ENCODE measurements at places on chromosomes 3 and 15.

DNA sequence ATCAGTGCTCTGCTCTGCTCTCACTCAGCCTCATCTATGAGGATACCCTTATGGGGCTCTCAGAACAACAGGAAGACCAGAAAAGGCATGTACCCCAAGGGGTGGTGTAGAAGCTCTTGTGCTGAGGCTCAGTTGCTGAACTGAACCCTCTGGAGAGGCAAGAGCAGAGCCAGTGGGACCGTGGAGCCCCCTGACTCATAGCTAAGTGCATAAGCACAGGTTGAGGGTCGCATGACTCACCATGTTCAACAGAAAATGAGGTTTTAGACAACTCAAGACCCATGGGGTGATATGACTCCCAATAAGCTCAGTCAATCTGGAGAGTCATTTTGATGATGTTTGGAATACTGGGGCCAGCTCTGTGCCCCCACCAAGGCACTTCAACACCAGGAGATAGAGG lies 37.3 kb downstream of the CRYGS start:
- no peak for DNase-seq

DNA sequence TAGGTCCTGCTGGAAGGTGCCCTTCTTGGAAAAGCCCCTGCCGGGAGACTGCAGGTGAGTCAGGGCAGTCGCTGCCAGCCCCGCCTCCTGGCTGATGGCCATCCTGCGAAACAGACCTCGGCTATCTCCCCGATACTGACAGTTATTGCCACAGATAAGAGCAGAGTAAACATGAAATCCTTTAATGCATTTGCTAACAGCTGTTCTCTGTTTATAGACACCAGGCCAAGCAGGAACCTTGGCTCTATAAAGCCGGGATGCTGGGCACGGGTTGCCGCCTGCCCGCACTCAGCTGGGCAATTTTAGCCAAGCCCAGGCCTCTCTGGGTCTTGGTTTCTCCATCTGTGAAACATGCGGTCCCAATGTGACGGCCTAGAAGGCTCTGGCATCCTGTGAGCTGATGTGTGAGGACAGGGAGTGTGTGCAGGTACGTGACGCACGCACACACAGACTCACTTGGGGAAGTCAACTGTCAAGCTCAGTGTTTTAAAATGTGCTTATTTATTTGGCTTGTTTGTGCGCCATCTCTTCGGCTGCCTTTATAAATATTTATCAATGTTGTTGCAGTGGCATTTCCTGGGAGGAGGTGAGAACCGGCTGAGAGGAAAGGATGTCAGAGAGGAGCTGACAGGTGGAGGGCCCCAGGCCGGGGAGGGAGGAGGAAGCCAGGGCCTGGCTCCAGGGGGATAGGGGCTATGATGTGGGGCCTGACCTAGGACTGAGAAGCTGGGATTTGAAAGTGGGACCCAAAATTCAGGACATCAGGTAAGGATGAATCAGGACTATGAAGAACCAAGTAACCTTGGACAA lies 50.8 kb upstream of the PRR23E start:
- DNase-seq, result no peak

DNA sequence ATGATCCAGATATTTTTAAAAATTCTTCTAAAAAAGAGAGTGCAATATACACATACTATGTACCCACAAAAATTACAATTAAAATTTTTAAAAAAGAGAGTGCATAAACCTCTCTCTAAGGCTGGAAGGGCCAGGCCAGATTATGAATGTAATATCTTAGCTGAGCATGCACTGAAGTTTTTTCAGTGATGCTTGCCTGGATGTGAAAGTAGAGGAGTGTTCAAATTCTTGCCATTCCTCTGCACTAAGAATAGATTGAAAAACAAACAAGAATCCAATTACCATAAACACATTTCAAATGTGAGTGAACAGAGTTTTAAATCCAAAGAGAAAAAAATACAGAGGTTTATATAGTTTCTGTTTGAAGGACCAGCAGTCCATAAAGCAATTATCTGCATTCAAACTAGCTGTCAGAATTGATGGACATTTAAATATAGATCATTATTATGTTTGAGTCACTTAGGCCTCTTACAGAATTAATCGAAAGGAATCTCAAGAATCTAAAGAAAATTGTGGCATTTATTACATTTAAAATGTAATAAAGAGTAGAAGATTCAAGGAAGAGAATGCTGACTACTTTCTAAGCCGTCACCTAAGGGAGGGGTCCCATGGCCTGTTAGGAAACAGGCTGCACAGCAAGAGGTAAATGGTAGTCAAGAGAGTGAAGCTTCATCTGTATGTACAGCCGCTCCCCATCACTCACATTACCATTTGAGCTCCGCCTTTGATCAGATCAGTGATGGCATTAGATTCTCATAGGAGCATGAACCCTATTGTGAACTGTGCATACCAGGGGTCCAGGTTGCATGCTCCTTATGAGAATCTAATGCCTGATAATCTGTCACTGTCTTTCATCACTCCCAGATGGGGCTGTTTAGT lies 159.3 kb upstream of the MDFIC2 start:
- no peak for DNase-seq

DNA sequence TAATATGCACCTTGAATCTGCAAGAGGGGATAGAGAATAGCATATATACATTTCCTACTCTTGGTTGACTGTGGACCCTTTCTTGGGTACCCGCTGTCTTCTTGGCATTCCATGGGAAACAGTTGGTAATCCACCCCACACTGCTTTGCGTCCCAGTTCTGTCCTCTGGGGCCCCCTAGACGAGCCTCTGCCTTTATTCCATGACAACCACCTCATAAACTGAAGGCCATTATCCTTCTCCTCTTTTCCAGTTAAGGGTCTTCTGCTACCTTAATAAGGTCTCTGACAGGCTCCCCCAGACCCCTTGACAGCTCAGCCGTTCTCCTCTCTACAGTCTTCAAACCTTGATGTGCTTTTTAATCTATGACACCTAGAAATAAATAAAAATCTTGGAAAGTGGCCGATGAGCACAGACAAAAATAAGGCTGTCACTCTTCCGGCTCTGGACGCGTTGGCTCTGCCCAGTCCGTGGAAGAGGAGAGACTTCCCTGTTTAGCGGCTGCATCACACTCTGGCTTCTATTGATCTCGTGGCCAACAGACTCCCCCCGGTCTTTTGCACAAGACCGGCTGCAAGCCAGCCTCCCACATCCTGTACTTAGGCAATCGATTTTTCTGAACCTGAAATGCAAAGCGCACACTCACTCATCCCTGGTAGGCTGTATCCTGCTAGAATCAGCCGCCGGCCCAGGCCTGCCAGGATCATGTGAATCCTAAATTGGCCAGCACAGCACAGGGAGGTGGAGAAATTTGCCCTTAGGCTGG lies 251.0 kb upstream of the TLE3 start:
- no peak for DNase-seq

- DNase-seq, result no peak
Observed at GRCh38 chr3:101228441-101228840, 91.9 kb downstream of the IMPG2 start.

- no peak for DNase-seq
Observed at GRCh38 chr3:38471260-38471857, 17.7 kb downstream of the ACVR2B start.

DNA sequence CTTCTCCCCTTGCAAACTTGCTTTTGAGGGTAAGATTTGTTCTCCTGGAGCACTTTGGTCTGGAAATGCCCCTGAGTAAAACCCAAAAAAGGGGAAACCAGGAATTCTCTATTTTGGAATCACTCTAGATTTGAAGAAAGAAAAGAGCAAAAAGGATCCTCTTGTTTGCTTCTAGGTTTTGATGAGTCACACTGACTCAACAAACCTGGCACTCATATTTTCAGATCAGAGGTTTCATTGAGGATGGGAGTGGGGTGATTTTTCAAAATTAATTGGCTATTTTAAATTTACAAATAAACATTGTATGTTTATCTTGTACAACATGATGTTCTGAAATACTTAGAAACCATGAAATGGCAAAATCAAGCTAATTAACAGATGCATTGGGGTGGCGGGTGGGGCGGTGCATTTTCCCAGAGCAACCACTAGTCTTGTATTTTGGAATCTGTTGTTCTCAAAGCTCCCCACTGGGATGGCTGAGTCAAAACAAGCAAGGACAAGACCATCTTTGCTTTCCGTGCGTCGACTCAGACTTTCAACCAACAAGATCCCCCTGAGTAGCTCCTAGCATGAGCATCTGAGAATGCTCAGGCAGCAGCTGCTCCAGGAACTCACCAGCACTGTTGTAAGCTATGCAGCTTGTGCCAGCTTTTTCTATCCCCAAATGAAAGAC lies 451.4 kb downstream of the WDR72 start:
- DNase-seq, result no peak

GRCh38 chr15:71496336-71496955 lies 313.9 kb upstream of the NR2E3 start:
- no peak for DNase-seq

DNA sequence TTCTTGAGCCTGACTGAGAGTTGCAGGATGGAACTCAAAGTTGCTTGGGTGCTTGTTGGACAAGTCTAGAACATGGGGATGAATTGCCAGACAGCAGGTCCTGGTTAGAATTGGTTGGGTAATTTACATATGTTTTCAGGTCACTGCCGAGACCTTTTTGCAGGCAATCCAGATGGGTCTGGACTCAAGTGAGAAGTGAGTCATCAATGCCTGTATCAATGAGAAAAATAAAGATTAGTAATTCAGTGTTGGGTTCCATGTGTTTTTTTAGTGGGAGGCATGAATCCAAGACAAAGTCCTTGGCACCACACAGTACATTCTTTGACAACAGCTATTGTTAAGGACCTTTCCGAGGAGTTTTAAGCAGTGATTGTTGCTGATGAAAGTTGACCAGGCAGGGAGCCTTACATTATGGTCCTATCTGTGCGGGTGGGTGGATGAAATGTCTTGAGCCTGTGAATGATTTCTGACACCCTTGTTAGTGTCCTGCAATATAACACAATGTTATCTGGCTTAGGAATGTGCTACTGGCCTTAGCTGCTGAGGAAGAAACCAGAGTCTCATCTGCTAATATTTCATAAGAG lies 77.7 kb downstream of the CRYGS start:
- no peak for DNase-seq

DNA sequence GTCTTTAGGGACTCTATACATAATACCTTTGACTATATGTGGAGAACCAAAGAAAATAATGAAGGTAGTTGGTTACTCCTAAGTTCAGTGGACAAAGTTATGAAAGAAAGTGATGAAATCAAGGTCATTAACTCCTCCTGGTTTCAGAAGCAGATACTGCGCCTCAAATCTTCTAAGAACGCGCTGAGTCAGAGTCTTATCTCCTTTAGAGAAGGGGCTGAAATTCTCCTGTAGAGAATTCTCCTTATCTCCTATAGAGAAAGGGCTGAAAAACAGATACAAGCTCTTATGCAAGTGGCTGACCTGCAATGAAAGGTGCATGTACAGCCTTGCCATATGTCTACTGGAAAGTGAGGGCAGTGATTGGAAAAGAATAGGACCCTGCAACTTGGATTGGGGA lies 824.2 kb downstream of the NSUN3 start:
- no peak for DNase-seq

- DNase-seq, result no peak
Observed at GRCh38 chr3:197718891-197719290, 17.8 kb downstream of the RUBCN start.

- no peak for DNase-seq
Observed at GRCh38 chr3:124516333-124516732, 213.9 kb upstream of the UMPS start.

- no peak for DNase-seq
Observed at GRCh38 chr15:81087066-81087465, 47.0 kb upstream of the CFAP161 start.

DNA sequence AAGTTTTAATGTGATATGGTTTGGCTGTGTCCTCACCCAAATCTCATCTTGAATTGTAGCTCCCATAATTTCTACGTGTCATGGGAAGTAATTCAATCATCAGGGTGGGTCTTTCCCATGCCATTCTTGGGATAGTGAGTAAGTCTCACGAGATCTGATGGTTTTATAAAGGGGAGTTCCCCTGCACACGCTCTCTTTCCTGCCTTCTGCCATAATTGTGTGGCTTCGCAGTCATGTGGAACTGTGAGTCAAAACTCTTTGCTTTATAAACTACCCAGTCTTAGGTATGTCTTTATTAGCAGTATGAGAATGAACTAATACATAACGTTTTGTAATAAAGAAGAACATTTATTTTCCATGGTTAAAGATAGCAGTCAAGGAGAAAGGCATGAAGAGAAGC lies 39.2 kb upstream of the GOLIM4 start:
- DNase-seq, result no peak

- DNase-seq, result no peak
Observed at GRCh38 chr15:37112971-37113670, 12.8 kb upstream of the MEIS2 start.

GRCh38 chr3:95586754-95587153 lies 1227.6 kb upstream of the EPHA6 start:
- DNase-seq, result no peak
